ENCODE measurements at places on chromosomes 7 and 10. TPM values are rescaled to one million over a fixed set of nuclear protein-coding genes. Genes with fewer than 3 reads are reported as not detected.

- DNase-seq: no peak
Observed at GRCh38 chr7:68785036-68785435, 813.2 kb upstream of the AUTS2 start.

DNA sequence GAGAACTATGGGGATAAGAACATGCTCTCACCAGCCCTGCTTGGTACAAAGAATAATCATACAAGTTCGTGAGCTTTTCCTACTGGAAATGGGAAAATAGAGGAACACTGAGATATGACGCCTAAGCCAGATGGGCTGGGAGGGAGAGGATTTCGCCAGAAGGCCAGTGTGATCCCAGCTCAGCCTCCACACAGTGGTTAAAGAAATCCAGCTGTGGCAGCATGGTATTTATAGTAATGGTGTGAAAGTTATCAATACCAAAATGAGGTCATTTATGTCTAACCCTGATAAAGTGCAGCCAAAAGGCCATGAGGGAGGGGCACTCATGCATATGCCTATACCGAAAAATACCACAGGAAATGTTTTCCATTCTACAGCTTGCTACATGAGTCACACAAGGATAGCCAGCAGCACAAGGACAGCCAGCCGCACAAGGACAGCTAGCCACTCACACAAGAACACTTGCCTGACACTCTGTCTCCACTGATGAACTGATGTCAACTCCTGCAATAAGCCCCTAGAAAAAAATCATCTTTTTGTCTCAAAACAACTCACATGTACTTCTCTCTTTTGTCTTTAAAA is 49.4 kb downstream of the FRMPD2 start:
- no peak for DNase-seq

SPRN gene
- not detected for total RNA-seq

PRLHR gene
- not detected for total RNA-seq

AQP1 gene
- total RNA-seq: 81.9 TPM

DNA sequence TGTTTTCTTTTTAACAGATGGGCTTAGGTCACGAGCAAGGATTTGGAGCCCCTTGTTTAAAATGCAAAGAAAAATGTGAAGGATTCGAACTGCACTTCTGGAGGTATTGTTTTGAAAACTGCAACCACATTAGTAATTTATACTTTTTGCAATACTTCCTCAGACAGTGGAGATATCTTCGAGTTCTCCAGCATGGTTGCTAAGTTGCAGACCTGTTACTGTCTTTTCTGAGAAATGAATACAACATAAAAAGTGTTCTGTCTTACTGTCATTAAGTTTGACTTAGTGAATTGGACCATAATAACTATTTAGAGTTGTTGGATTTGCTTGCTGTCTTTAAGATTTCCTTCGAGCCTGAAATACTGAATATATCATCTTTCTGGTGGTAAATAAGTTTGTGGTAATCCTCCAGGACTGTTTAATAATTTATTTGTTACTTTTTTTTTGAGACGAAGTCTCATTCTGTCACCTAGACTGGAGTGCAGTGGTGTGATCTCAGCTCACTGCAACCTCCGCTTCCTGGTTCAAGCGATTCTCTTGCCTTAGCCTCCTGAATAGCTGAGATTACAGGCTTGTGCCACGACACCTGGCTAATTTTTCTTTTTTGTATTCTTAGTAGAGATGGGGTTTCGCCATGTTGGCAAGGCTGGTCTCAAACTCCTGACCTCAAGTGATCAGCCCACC is 24.3 kb downstream of the TES start:
- DNase-seq: no peak

- DNase-seq: peak; percentile 54
Observed at GRCh38 chr10:110700947-110701616, 56.9 kb downstream of the RBM20 start.

DNA sequence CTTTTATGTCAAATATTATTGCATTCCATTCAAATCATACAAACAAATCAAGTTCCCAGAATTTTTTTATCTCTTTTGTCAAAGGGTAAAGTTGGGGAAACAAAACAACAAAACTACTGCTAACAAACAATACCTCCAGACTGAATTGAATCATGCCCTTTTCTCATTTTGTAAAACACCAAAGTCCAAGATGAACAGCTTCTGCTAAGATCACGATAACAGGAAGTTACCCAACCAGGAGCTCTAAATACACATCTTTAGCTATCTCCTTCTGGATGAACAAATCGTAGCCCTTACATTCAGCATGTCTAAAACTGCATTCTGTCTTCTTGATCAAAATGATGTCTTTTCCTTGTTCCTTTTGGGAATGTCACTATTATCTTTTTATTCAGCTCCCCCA is 97.4 kb downstream of the CTTNBP2 start:
- no peak for DNase-seq

CCL26 gene
- total RNA-seq: not detected

DNA sequence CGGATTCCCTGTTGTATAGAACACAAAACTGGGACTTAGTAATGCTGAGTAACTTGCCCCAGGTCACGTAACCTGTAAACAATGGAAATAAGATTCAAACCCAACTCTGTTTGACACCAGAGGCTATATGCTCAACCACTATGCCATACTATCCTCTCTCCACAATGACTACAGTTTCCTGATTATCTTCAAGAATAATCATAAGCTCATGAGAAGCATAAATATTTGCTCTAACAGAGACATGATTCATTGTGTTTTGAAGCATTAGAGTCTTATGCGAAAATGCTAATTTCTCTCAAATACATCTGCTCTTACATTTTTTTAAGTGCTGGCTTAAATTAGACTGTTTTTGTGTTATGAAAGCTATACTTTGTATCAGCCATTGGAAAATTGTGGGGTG is 241.3 kb downstream of the LHFPL3 start:
- no peak for DNase-seq

DNA sequence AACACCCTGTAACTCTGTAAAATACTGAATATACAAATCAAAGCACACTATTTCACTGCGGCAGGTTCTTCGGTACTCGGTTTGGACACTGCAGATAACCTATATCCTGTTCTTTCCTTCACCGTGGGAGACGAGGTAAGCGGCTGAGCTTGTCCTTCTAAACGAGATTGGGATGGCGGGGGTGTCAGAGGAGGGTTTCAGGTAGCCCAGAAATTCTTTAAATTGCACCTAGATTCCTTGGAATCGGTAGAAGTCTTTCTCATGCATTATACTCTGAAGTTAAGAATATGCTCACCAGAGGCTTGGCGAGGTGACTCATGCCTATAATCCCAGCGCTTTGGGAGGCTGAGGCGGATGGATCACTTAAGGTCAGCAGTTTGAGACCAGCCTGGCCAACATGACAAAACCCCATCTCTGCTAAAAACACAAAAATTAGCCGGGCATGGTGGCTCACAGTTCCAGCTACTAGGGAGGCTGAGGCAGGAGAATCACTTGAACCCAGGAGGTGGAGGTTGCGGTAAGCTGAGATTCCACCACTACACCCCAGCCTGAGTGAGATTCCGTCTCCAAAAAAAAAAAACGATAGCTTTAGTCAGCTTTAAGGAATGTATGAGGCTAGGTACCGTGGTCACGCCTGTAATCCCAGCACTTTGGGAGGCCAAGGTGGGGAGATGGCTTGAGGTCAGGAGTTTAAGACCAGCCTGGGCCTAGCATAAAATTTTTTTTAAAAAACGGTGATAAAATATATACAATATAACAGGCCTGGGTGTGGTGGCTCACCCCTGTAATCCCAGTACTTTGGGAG is 10.1 kb upstream of the LAT2 start:
- no peak for DNase-seq

- no peak for DNase-seq
Observed at GRCh38 chr7:95104739-95105138, 197.3 kb downstream of the PPP1R9A start.

TMEM184A gene
- 0.55 TPM for total RNA-seq

BTBD16 gene
- total RNA-seq: not detected

- no peak for DNase-seq
Observed at GRCh38 chr10:24439935-24440334, 231.0 kb downstream of the KIAA1217 start.

LRRC61 gene
- total RNA-seq: 0.62 TPM

DNA sequence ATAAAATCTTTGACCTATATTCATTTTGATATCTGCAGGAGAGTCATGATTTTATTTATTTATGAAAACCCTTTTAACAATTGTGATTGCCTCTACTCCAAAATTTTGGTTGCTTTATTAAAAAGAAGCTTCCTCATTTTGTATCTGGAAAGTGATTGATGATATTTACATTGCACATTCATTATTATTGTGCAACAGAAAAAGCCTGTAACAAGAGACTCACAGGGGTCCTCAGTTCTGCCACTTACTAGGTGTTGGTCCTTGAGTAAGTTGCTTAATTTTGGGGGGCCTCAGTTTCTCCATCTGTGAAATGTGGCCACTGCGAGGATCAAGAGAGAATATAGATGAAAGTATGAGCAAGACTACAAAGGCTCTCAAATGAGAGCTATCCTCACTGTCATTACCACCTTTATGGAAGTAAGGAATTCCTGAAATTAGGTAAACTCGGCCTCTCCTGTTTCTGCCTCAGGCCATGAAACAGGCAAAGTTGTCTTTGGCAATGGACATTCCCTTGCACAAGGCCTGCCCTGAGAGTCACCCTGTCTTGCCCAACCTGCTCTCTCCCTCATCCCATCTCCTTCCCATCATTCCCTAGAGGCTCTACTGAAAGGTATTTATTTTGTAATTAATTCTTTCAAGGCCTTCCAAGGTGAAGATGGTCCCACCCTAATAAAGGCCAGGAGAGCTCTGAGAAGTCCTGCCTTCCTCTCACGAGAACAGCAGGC is 66.1 kb upstream of the ABLIM1 start:
- no peak for DNase-seq

DNA sequence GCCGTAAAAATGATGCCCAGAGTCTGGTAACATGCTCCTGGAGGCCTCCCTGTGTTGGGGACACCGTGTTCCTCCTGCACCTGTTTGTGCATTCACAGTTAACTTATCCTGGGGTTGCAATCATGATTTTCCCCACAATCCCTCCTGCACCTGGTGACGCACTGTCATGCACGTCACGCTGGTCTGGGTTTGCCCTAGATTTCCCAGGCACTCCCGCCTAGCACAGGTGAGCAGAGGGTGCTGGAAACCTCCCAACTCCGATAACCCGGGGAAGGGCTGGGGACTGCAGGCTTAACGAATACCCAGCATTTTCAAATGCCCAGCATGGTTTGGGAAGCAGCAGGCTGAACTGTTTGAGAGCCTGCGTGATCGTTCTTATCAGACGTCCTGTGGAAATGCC is 427.1 kb downstream of the TCERG1L start:
- DNase-seq: no peak

- peak; percentile 63 for DNase-seq
Observed at GRCh38 chr7:154441811-154442210, 389.6 kb downstream of the DPP6 start.
